Renal cortical epithelial cell (primary cell): ENCODE measurements at places on chromosomes 1 and 21.

DNA sequence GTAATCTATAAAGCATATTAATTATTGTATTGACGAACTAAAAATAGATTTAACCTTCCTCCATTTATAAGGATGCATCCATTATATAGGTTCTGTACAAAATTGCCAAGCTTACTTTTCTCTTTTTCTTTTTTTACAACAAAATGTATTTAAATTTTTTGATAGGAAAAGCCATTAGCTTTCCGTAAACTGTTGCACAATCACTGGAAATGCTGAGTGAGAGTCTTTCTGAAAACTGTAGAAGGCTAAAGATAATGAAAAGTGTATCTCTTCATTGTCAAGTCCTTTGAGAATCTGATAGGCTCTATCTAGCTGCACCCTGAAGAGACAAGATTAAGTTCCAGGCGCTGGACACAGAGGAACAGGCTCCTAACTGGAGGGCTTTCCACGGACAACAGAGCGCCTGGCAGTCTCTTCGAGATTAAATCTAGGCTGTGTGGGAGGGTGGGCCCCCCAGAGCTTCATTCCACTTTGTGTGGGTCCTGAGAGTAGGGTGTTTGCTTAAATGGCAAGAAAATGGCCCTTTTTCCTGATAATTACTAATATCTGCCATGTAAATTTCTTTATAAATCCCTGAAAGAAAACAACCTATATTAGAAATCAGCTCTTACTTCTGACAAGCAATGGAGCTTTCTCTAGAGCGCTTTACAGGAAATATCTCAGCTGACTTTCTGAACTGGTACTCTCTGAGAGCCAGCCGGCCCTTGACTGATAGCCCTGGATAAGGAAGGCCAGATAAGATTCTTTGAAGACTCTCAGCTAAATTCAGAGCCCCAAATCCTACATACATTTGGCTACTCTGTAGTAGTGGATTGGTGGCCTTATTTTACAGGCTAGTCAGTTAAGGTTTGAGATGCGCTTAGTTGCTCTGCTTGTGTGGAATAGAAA is 108.3 kb downstream of the FMN2 start:
- no peak for DNase-seq

DNA sequence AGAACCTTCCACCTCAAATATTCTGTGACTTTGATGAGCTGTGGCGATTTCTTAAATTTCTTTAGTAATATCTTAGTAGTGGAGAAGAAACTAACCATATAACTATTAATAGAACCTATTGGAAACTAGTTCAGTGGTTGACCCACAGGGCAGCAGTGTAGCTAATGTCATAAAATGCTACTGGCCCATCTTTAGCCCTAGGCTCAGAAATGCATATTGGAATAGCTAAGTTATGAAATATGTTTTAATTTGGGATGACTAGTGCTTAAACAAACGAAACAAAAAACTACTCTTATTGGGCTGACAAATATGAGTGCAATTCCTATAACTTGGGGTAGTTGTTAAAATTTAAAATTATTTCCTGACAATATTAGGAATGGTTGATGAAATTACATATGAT is 20.2 kb downstream of the MACO1 start:
- no peak for DNase-seq

GRCh38 chr1:160748181-160748877 is 9.3 kb downstream of the SLAMF7 start:
- DNase-seq = no peak

- no peak for DNase-seq
Observed at GRCh38 chr1:200474633-200475032, 64.8 kb upstream of the ZNF281 start.

- no peak for DNase-seq
Observed at GRCh38 chr21:35988416-35989137, 71.7 kb downstream of the SETD4 start.

GRCh38 chr1:204830747-204831146 is 39.9 kb upstream of the NFASC start:
- DNase-seq = no peak

DNA sequence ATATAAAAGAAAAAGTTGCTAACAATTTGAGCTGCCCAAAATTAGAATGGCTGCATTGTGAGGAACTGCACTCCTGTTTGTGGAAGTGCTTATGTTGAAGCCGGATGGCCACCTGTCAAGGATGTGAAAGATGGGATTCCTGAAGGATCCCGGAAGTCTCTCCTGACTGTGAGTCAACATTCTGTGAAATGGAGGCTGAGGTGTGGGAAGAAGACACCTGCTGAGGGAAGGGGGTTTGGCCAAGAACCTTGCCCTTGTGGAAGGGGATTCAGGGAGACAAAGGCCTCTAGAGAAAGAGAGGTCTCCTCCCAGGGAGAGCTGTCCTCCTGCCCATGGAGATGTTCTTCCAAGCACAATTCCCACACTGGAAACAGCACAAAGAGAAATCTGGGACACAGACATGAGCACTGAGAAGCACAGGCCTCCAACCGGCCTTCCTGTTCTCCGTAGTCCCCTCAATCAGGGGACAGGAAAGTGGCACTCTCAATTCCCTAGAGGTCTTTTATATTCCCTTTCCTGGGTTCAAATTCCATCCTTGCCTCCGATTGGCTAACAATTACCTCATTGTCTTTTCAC is 70.5 kb downstream of the CD2 start:
- DNase-seq = no peak

GRCh38 chr21:39452207-39452969 is 618 bp downstream of the SH3BGR start:
- peak; percentile 4 for DNase-seq

- peak; percentile 93 for DNase-seq
Observed at GRCh38 chr1:9500756-9501754, 38.2 kb upstream of the SLC25A33 start.

DNA sequence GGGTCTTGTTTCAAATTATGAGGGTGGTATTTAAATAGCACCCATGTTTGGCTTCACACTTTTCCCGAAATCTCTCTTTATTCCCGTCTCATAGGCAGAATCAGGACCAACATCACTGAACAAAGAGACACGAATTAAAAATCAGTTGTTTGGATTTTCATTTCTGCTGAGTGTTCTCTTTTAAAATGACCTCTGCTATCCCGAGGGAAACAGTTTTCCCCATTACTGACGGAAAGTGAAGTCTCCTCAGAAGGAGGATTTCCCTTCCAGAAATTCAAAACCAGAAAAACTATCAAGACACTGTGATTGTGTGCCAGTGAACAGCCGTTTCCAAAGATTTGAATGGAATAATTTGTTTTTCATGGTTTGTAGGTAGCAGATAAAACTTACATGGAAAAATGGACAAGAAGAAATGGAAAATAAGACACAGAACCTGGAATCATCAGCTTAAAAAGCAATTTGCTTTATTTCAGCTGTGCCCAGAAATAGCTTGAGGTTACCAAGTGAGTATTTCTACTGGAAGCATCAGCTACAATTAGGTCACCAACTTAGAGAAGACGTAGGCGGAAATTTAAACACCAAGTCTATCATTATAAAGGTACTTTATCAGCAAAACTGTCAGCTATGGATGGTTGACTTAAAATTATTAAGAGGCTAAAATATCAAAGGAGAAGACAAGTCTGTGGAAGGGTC is 68.5 kb downstream of the RUNX1 start:
- no peak for DNase-seq

DNA sequence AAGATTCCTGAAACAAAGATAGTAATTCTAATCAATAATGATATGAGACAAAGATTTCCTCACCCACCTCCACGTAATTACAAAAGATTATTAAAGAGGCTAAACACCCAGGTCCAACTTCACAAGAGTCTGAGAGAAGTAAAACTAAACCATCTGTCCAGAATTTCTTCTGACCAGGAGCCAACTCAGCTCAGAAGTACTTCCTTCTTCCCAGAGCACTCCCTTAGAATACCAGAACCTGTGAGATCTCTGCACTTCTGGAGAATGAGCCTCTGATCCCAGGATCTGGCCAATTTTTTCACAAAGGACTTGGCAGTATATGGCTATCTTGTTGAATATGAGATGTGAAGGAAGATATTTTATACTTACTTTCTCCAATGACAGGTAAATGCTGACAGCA is 120.6 kb upstream of the PALMD start:
- DNase-seq = no peak

- DNase-seq = no peak
Observed at GRCh38 chr1:86965827-86966182, 51.4 kb downstream of the HS2ST1 start.

DNA sequence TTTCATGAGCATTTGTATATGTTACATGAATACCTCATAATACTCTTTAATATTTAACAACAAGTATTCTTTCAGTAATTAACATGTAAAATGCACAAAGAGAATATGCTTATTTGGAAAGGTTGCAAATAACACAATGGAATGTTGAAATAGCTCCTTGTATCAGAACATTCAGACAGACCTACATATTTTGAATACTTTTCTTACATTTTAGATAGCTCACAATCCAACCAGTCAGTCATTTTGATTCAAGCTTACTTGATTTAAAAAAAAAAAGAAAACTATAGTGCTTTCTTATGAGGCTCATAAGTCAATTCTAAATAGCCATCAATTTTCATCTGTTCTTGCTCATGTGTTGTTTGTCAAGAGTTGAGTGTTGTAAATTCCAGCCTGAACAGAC is 518.8 kb downstream of the ADGRL2 start:
- peak; percentile 18 for DNase-seq

GRCh38 chr1:158049853-158050252 is 56.4 kb downstream of the KIRREL1 start:
- DNase-seq = peak; percentile 23

DNA sequence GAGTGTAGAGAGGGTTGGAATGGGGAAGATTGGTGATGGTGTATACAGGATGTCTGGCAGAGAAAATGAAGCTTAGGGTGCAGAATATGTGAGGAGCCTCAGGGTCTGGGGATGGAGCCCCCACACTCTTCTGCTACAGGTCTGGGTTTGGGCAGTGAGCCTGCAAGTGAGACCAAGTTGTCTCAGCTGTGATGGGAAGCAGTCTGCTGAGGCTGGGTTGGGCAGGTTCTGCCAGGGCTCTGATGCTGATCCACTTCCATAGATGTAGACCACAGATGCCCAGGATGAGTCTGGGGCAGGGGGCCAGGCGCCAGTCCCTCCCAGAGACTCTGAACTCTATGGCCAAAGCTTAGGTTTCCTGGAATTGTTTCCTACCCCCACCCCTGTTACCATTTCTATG is 516.9 kb downstream of the PTPRU start:
- DNase-seq = no peak

- no peak for DNase-seq
Observed at GRCh38 chr1:217133958-217134856, 411.0 kb upstream of the ESRRG start.

DNA sequence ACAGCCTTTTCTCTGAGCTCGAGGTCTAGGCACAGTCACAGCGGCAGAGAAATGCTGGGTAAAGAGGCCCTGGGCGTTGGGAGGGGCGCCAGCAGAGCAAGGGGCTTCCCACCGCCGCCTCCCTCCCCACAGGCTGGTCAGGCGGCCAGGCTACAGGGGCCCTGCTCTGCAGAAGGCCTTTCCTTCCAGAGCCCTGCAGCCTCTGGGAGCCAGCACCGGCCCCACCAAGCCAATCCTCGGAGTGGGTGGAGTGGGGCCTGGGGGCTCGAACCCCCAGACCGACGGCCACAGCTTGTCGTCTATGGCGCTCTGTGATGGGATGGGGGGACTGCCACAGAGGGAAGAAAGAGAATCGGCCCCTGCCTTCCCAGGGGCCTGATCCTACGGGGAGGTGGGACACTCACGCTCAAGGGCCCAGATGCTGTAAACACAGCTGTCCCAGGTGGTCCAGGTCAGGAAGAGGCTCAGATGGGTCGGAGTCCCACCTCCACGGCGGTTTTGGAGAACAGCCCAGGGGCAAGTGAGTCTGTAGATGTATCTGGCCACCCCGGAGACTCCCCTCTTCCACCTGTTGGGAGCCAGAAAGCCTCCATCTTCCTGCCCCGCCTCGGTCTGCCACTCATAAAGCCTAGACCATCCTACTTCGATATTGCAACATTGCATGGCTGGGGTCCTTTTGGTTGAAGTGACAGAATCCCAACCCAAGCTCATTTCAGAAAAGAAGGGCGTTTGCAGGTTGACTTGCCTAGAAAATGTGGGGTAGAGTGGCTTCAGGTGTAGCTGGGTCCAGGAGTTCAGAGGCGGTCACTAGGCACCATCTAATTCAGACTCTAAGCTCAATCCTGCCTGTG is 95.6 kb downstream of the SIK1 start:
- no peak for DNase-seq

- no peak for DNase-seq
Observed at GRCh38 chr1:69126796-69127195, 440.9 kb upstream of the LRRC7 start.

GRCh38 chr1:39890273-39890672 is 7.0 kb upstream of the TRIT1 start:
- no peak for DNase-seq

DNA sequence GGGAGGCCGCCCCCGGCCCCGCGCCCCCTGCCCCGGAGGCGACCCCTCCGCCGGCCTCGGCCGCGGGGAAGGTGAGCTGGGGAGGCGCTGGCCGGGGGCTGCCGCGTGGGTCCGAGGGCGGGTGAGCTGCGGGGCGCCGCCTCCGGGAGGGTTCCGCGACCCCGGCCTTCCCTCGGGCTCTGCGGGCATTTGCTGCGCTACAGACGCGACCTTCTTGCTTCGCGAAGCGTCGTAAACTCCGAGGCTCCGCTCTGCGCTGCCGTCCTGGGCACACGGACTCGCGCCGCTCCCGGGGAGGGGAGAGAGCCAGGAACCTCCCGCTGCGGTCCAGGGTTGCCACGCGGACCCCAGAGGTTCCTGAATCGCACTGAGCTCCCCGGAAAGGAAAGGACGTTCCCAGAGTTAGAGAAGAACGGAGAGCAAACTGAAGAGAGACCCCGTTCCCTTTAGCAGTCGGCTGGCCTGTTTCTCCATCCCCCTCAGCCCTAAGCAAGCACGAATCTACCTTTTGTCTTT is 345 bp downstream of the SLX9 start:
- DNase-seq = no peak

- DNase-seq = peak; percentile 55
Observed at GRCh38 chr1:245031041-245031440, 123.7 kb upstream of the KIF26B start.

DNA sequence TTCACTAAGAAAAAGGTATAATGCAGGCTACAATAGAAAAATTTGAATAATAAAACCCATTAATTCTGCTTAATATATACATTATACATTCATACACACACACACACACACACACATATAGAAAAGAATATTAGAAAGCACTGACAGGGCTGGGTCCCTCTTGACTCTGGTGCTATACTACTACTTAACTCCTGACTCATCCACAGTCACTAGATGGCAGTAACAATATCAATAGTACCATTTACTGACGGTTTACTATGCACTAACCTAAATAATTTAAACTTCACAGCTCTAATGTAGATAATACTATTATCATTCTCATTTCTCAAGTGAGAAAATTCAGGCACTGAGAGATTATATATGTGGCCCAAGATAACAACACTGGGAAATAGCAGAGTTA is 87.5 kb downstream of the COP1 start:
- peak; percentile 23 for DNase-seq

DNA sequence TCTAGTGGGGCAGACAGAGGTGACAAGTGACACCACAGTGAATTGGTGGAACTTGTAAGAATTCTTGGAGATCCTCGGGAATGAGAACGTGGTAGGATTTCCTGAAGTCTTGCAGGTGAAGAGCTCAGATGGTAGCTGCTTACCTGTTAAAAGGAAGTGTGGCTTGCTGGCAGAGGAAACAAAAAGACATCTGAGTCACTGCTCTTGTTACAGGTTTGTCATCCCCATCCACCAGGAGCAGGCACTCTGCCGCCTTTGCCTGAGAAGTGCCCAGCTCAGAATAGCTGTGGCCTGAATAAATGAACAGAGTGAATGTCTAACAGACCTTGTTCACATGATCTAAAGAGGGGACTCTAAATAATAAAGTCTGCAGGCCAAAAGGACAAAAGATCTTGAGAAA is 12.3 kb upstream of the ZSCAN20 start:
- DNase-seq = peak; percentile 23
